ENCODE measurements at places on chromosomes 2 and 18. TPM values are rescaled to one million over a fixed set of nuclear protein-coding genes. Genes with fewer than 3 reads are reported as not detected.
A peak's percentile ranks its signal among the peaks of the same experiment; 100 is the strongest.

Gene MSH6
- 80.5 TPM for polyA plus RNA-seq

Gene LOXHD1
- polyA plus RNA-seq, result not detected

Gene FN1
- 11.8 TPM for polyA plus RNA-seq

Gene APCDD1
- polyA plus RNA-seq, result not detected

Gene IL37
- polyA plus RNA-seq, result not detected

Gene CSRNP3
- not detected for polyA plus RNA-seq

Gene WDR33
- polyA plus RNA-seq, result 26.7 TPM

GRCh38 chr18:3151399-3152264, 68.1 kb downstream of the MYOM1 start:
- DNase-seq, result peak; percentile 62

- no peak for DNase-seq
Measured at GRCh38 chr18:59743566-59743965, 46.3 kb upstream of the CCBE1 start.

GRCh38 chr2:3578987-3579386, 3.9 kb downstream of the RPS7 start:
- DNase-seq, result no peak

DNA sequence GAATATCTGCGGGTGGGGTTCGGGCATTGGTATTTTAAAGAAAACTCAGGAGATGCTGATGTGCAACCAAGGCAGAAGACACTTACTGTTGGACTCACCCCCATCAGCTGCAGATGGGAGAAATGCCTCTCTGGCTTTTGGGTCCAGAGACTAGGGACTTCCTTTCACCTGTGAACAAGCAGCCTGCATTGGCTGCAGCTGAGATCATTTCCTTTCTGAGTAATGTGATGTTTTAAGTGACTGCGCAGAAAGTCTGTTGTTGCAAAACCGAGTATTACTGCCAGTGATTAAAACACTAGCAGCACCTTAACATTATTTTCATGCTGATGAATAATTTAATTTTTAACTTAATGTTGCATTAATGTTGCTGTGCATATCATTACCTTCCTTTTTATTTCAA, 143.0 kb downstream of the TSN start:
- DNase-seq, result no peak

- no peak for DNase-seq
Measured at GRCh38 chr2:217695033-217695520, 307.7 kb downstream of the TNS1 start.

- DNase-seq, result no peak
Measured at GRCh38 chr2:149741646-149742045, 154.1 kb upstream of the MMADHC start.

- no peak for DNase-seq
Measured at GRCh38 chr2:44895061-44895460, 46.4 kb upstream of the SIX3 start.

DNA sequence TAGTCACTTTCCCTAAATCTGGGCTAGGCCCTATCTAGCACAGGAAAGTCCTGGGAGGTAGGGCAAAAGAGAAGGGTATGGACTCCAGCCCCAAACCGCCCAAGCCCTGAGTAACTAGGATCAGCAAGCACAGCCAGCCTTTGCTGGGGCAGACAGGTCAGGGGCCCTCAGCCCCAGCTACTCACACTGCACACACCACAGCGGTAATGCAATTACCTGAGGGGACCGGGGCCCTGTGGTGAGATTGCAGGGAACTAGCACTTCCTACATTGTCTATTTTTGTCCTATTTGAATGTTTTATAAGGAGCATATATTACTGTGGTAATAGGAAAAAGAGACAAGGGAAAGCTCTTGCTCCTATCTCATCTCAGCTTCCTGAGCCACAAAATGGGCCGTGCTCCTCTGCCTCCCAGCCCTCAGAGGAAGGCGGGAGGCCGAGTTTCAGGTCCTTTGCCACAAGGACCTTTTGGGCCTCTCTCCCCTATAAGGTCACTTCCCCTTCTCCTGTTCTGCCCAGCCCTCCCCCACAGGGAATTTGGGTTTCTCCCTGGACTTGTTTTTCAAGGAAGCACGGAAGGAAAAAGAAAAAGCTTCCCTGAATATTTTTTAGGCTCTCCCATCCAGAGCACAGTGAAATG, 20.5 kb downstream of the RAB11FIP5 start:
- DNase-seq, result no peak

- DNase-seq, result no peak
Measured at GRCh38 chr2:20447437-20448245, 767 bp downstream of the RHOB start.

DNA sequence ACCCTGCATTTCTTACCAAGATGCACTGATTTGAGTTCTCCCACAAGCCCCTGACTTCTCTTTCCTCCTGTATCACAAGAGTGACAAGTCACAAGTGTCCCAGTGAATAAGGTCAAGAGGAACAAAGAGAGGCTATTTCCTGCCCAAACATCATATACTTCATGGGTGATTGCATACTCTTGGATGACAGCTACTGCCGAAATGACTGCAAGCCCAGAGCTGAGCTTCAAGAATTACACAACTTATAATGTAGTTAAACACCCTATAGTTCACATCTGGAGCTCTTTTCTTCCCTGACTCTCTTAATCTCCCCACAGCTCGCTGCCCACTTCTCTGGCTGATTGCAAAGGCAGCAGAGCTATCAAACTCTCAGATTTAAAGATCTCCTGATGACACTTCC, 289.7 kb upstream of the PARD3B start:
- DNase-seq, result no peak

DNA sequence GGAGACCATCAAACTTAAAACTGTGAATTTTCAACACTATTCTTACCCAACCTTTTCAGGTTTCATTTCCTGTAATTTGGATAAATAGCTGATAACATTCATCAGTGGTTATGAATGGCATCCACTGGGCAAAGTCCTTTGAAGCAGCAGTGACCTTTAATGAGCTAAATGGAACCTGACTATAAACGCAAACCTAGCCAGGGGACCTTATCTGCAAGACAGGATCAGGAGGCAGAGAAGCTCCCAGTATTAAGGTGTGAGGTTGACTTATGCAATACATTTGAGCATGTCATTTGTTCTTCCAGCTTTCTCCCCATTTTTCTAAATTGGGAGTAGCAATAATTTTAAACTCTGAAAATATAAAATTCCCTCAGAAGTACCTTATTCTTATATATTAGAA, 38.4 kb downstream of the CREG2 start:
- no peak for DNase-seq

DNA sequence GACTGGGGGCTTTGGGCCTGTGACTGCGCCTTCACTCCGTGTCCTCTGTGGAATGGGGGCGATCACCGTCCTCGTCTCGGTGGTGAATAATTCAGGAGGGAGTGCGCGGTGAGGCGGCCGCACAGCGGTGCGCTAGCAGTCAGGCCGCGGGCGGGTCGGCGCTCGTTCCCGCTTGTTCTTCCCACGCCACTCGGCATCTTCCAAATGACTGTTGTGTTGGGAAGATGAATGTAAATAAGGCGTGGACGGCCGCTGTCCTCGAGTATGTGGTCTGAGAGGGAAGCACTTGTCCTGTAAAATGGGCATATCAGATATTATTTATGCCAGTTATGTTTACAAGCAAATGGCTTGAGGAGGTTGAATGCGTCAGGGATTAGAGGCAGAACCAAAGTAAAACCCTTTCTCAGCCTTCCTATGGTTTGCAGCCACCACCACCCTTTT, 608 bp upstream of the VPS4B start:
- no peak for DNase-seq

Data from K562 (cell line).